KBM-7 (cell line): ENCODE measurements at places on chromosomes 11 and 22.

DNA sequence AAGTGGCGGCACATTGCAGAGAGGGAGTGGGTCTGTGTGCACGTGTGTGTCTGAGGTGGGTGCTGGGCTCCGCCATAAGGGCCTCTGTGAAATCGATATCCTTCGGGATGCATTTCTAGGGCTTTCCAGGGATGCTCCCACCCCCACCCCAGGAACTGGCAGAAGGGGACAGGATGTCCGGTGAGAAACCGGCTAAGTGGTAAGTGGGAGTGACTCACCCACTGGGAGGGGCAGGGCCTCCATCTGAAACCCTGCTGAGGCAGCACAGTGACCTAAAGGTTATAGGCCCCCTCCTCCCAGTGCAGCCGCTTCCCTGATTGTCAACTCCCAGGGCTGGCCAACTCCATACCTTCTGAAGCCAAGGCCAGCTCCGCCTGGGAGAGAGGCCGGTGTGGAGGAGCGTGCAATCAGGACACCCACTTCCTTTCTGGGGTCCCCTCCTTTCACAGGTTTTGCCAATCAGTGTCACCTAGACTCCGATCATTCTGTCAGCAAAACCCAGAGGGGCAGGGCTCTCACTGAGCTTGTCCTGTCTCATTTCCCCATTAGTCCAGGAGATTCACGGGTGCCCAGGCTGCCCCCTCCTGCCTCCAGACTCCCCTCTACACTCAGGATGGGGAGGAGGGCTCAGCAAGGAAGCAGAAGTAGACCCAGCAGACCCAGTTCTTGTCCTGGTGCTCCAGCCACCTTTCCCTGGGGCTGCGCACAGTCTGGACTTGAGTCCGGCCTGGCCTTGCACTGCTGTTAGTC lies 44.5 kb downstream of the NECTIN1 start:
- DNase-seq = peak; percentile 25

- no peak for DNase-seq
Observed at GRCh38 chr11:62689421-62690183, at the start of gene LRRN4CL. Gene LRRN4CL, minus strand, starts transcription at chr11:62689530. Its CDS starts 1,022 bp downstream, at chr11:62688508.

DNA sequence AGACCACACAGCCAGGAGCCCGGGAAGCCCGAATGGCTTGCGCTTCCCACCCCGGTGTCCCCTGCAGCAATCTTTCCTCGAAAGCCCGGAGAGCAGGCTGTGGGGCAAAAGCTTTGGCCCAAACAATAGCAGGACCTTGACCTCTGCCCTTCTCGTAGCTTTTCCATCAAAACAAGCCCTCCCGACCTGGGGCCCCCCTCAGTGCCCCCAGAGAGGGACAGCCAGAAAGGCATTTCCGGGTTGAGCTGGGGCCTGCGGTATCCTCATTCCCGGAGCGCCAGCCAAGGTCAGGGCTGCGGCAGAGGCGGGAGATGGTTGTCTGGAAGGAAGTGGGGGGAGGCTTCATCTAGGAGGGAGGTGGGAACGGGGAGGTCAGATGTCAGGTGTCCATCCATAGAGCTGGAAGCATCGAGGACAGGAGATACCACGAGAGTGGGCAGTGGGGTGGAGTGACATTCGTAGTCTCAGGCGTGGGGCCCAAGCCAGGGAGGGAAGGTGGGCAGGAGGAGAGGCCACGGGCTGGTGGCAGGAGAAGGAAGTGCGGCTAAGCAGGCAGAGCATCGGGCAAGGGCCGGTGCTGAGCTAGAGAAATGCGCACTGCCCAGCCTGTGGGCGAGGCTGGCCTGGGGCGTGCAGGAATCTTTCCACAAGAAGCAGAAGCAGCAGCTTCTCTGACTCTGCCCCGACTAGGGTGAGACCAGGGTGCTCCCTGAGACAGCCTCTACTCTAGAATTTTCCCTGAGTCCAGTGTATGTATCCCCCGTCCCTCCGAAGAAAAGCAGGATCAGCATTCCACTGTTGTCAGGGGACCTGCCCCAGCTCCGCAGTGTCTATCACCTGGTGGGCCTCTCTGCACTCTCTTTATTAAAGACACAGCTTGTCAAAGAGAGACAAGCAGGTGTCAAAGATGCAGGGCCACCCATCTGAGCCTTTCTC lies 14.3 kb downstream of the PDGFB start:
- no peak for DNase-seq

GRCh38 chr22:27866135-27867084 lies 52.6 kb downstream of the PITPNB start:
- DNase-seq = no peak

DNA sequence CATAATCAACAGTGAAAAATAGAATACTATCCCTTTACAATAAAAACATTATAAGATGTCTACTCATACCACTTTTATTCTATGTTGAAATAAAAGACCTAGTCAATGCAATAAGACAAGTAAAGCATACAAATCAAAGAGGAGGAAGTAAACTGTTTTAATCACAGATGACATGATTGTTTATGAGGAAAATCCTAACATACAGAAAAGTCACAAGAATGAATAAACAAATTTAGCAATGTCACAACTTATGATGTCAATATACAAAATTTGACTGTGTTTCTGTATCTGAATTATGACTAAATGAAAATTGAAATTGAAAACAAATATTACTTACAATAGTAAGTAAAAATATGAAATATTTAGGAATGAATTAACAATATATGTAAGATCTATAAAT lies 221.9 kb upstream of the GRIA4 start:
- DNase-seq = no peak

GRCh38 chr11:119663279-119663678 lies 65.7 kb downstream of the NECTIN1 start:
- no peak for DNase-seq
